ENCODE measurements at places on chromosomes 2 and 18.

GRCh38 chr2:23940718-23941620, 706 bp downstream of the UBXN2A start:
- no peak for DNase-seq

GRCh38 chr2:149928011-149928410, 340.4 kb upstream of the MMADHC start:
- DNase-seq: no peak

- no peak for DNase-seq
These were observed 18.3 kb upstream of the KIF3C start for GRCh38 chr2:26000561-26001082.

- no peak for DNase-seq
These were observed 1894.4 kb upstream of the LRRTM1 start for GRCh38 chr2:82198809-82199492.

GRCh38 chr2:107168141-107168540, 282.2 kb upstream of the ST6GAL2 start:
- DNase-seq: no peak

DNA sequence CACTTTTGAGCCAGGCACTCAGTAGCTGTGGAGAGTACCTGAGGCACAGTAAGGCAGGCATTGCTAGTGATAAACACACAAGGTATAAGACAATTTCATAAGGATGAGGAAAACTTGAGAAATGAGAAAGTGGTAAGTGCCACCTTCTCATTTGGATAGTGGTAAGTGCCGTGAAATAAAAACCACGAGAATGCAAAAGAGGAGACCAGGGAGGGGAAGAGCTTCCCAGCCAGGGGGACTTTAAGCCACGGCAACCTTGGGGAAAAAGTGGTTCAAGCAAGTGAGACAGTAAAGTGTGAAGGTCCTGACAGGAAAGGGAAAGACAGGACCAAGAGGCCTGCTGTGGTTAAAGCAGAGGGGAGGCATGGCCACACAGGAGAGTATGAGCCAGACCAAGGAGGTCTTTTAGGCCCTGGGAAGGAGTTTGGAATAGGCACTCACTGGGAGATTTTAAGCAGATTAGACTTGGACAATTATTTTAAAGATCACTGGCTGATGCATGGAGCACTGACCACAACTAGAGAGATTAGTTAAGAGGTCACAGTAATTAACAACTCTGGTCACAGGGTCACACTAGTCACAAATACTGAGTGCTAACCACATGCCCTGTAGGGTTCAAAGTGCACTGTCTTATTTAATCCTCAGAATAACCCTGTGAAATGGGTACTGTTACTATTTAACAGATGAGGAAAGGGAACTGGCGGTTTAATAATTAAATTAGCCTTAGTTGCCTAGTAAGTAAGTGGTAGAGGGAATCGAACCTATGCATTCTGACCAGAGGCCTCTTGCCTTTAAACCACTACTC, 50.1 kb downstream of the THOC1 start:
- no peak for DNase-seq

DNA sequence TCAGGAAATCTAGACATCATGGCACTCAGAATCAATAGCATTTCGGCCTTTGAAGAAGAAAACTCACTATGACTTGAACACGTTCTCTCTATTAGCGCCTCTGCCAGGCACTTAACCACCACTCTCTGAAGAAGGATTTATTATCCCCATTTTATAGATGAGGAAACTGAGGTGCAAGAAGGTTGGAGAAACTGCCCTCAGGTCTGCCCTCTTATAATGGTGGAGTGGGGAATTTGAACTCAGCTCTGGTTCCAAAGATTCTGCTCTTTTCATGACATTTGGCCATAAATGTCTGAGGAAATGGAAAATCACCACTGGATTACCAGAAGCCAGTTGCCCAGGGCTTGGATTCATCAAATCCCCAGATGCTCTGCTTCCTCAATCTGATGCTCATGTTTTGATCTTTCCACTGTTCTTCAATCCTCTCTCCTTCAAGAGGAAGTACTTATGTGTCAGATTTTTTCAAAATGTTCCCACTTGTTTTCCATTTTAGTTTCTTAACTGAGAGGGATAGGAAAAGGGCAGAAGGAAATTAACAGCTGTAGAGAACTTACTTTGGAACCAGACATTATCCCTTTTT, 68.1 kb downstream of the ANTXR1 start:
- no peak for DNase-seq

DNA sequence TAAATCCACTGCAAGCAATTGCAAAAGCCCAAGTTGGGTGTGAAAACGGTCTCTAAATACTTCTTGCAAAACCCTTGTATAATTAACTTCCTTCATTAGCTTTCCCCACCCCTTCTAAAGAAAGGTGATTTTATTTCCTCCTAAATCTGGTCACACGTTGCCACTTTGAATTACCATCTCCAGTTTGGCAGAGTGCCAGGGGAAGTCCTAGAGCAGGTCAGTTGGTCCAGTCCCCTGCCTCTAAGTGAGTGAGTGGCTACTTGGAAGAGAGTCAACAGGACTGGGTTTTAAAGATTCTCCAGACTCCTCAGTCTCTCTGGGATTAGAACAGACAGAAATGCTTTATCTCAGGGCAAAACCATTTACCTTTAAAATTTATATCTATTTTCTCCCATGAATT, 18.7 kb upstream of the LYPD6B start:
- no peak for DNase-seq

DNA sequence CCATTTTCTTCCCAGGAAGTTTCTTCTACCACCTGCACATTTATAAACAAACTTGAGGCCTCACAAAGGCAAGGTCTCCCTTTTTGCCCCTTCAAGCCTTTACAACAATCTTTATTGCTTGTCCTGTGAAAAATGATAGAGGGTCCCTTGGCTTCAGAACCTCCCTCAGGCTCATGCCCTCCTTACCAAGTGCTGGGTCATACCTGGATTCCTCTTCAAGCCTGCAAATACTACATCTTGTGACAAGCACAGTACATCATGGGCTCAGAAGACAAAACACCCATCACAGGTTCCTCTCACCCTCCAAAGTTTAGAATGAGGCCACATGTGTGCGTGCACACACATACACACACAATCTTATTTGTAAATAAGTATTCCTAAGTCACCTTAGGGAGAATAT, 9.1 kb downstream of the CAPN14 start:
- DNase-seq: no peak

DNA sequence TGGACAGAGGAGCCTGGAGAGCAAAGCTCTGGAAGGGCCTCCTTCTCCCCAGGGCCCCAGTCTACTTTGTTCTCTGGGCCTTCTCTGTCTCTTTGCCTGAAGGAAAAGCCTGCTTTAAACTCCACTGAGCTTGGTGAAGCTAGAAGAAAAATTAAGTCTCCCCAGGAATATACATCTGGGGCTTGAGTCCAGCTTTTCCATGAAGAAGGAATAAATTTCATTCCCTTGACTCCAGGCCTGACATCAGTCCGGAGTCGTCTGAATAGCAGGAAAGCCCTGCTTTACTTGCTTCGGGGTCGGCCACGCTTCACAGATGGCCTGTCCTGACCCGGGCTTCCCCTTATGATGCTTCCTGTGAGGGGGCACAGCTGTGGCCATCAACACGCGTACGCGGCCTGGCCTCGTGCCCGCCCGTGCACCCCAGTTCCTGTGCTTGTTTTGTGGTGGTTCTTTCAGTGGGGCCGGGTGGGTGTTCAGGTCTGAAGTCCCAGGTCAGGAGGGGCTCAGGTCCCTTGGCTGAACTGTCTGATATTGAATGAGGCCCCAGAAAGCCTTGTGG, 73.6 kb downstream of the ACOXL start:
- no peak for DNase-seq

DNA sequence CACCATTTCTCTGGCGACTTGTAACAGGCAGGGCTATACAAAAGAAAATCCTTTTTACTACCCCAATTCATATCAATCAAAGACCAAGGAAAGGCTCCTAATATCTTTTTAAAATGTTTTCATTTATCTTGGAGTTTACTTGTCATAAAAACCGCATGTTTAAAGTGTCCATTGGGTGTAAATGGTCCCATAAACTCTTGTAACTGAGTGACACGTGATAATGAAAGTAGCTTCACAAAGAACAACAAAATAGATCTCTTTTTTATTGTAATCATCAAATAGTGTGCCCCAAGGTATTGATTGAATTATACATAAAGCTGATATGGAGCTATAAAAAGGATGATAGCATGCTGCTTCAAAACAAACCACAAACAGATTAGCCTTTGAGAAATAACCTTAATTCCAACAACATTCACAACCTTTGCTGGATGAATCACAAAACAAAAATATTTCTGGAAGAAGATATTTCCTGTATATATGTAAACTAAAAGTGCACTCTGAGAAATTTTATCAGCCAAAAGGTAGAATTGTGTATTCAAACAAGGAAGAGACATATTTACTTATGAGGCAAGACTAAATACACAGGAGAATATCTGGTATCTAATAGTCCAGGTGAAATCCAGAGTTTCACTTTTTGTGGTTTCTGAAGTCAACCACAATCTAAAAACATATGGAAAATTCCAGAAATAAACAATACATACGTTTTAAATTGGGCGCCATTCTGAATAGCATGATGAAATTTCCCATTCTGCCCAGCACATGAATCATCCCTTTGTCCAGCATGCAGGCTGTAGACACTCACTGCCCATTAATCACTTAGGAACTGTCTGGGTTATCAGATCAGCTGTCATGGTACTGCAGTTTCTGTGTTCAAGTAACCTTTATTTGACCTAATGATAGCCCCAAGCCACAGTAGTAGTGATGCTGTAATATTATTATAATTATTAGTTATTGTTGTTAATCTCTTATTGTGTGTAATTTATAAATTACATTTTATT, 237.5 kb downstream of the PIK3C3 start:
- DNase-seq: no peak

- no peak for DNase-seq
These were observed 27.2 kb downstream of the SCYGR8 start for GRCh38 chr2:227772932-227773331.

GRCh38 chr2:86783615-86784339, 6.9 kb downstream of the CD8A start:
- DNase-seq: no peak

DNA sequence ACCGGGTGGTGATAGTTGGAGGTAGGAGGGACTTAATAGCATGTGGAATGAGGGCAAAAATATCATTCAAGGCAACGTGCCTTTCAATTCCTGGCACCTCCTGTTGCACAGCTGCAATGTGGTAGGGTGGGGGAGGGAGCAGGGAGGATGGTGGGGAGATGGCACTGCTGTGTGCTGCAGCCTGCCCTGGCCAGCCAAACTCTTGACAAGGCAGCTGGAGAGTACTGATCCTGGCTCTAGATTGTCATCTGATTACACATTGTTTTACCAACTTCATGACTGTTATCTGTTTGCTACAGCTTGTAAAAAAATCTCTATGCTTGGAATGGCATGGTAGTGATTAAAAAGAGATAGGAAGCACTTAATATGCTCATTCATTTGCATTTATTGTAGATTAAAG, 47.7 kb downstream of the PLCL1 start:
- no peak for DNase-seq

DNA sequence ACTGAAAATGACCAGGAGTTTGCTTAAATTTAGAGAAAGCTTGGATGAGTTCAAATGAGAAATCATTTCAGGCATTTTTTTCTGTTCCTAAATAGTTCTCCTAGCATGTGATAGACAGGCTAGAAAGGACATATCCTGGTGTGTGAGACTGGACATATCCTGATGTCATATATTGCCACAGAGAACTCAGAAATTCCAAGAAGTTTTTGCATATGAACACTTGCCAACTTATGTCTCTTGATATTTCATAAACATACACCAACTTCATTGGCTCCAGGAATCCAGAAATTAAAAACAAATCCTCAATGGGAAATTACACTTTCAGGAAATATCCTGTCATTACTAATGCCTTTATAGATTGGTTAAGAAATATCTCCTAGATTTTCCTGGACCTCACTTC, 2.9 kb upstream of the SERPINB4 start:
- DNase-seq: no peak

DNA sequence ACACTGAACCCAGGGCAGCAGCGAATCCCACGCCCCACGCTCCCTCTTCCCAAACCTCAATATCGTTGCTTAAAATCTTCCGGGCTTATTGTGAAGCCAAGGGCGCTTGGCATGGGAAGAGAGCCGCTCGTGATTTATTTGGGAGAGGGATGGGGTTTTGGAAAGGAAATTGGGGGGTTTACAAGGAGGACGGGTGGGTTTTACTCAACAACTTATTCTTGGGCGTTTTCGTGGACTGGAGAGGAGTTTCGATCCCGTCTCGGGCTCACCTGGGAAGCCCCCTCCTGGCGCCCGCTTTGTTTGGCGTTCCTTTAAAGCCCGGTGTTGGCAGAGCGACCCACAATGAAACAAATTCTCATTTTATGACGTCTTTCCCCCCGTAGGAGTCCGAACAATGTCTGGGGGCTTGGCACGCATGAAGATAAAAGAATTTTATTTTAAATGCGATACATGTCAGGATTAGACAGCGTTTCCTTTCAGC, 135.3 kb downstream of the INSIG2 start:
- DNase-seq: no peak

DNA sequence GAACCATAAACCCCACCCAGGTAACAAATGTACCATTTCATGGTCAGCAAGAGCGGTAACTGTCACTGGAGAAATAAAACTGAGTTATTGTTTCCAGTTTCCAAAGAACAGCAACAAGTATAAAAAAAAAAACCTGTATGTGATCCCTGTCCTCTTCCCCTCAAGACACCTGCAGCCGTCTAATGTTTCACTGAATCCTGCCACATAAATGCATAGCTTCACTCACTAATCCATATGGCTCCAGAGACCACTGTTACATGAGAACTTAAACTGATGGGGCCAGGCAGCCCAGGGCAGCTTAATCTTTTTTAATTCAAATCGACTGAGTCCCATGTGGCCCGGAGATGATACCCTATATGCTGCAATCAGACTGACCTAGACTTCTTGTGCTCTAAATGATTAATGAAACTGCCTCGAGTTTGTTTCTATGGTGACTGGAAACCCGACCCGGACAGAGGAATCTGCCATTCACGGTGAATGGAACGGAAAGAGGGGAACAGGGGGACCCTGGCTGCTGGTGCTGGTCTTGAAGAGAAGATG, 60.9 kb upstream of the SIX2 start:
- no peak for DNase-seq

- DNase-seq: no peak
These were observed 92.6 kb downstream of the LYPD6 start for GRCh38 chr2:149422991-149423338.

- no peak for DNase-seq
These were observed at the start of gene CTLA4 for GRCh38 chr2:203867561-203868200. Gene CTLA4 (plus strand): TSS chr2:203867771. CDS start chr2:203867943, 172 bp downstream.

GRCh38 chr2:33129263-33130053, 182.7 kb downstream of the LTBP1 start:
- DNase-seq: no peak

DNA sequence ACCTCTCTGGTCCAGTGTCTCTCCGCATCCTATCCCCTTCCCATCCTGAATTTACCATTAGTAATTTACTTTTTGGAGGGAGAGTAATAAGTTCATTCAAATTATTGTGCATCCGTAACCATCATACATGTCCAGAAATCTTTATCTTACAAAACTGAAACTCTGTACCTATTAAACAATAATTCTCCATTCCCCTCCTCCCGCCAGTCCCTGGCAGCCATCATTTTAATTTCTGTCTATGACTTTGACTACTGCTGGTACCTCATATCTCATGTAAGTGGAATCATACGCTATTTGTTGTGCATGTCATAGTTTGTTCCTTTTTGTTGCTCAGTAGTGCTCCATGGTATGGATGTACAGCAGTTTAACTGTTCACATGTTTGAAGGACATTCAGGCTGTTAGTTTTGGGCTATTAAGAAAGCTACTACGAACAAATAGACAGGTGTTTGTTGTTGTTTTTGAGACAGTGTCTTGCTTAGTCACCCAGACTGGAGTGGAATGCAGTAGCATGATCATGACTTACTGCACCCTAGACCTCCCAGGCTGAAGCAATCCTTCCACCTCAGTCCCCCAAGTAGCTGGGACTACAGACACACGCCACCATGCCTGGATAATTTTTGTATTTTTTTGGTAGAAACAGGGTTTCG, 2.0 kb downstream of the LIMS1 start:
- no peak for DNase-seq
